ENCODE measurements at places on chromosomes 7 and 10.
A peak's percentile ranks its signal among the peaks of the same experiment; 100 is the strongest.

DNA sequence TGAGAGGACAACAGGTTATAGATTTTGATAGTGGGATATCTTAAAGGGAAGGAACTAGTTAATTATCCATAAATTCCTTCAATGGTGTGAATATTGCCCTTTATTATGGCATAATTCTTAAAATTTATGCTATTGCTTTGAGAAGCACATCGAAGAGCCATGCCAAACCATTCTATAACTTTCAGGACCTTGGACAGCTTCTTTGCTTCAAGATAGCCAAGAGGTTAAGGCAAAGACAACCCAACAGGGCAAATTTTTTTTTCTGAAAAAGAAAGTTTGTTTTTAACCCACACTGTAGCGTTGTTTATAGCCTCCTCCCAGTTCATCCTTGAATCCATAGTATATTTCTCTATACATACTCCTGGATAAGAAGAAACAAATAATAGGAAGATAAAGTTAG lies 103.2 kb downstream of the NRG3 start:
- peak; percentile 21 for DNase-seq

- peak; percentile 28 for DNase-seq
Observed at GRCh38 chr10:33398796-33399195, 64.3 kb upstream of the NRP1 start.

DNA sequence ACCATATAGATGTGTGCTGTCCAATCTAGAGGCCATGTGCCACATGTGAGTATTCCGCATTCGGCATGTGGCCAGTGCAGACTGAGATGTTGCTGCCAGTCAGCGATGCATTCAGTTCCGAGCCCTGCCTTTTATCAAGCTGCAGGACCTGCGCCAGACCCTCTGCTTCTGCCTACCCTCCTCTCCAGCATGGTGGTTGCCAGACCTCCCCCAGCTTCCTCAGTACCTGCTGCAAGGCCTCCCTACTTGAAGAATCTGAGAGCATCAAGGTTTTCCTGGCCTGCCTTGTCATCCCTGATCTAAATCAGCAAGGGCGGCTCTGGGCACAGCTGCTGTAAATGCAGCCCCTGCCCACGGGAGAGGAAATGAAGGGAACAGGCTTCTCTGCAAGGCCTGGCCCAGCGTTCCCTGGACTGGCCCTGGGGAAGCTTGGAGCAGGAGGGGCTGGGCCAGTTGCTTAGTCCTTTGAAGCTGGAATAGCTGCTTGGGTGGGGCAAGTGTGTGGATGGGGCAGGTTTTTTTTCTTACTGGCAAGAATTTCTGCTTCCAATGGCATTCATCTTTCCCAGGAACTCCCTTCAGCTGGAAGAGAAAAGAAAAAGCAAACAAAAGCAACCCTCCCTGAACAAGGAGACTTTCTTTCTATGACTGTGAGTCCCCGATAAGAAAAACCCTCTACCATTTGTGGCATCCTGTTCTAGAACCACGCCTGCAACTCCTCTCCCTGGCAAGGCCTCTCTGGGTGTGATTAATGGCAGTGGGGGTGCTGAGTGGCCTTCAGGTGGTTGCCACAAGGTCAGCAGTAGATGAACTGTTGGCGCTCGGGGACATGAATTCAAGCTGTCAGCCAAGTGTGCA lies 93.0 kb downstream of the NHLRC2 start:
- no peak for DNase-seq

GRCh38 chr7:42686594-42687156 lies 225.2 kb downstream of the C7orf25 start:
- no peak for DNase-seq

GRCh38 chr10:44385026-44385695 lies at the start of gene CXCL12:
TSS of gene CXCL12 (minus strand) at chr10:44385097. CDS start at chr10:44385005, 92 bp downstream.
- DNase-seq: no peak

- peak; percentile 30 for DNase-seq
Observed at GRCh38 chr7:94618126-94618525, 37.8 kb downstream of the SGCE start.

- DNase-seq: no peak
Observed at GRCh38 chr7:111090846-111091245, at the start of gene LRRN3. TSS of gene LRRN3 (plus strand) at chr7:111091127. CDS start at chr7:111122773, 31,646 bp downstream.

DNA sequence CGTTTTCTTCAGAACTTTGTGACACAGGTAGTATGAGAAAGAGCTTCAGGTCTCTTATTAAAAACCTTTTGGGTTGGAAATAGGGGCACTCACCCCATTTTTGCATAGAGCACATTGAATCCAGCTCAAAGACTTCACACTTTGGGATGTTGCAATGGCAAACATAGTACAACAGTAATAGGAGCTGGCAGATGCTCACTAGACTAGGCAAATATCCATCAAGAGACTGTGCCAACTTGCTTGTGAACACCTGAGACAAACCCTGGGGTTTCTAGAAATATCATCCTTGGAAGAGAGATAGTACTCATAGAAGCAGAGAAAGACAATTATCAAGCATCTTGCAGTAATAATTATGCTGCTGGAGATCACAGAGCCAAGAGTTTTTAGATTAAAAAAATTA lies 280.0 kb downstream of the CACNA2D1 start:
- DNase-seq: no peak

- no peak for DNase-seq
Observed at GRCh38 chr10:75433216-75433615, 1.8 kb downstream of the LRMDA start.

DNA sequence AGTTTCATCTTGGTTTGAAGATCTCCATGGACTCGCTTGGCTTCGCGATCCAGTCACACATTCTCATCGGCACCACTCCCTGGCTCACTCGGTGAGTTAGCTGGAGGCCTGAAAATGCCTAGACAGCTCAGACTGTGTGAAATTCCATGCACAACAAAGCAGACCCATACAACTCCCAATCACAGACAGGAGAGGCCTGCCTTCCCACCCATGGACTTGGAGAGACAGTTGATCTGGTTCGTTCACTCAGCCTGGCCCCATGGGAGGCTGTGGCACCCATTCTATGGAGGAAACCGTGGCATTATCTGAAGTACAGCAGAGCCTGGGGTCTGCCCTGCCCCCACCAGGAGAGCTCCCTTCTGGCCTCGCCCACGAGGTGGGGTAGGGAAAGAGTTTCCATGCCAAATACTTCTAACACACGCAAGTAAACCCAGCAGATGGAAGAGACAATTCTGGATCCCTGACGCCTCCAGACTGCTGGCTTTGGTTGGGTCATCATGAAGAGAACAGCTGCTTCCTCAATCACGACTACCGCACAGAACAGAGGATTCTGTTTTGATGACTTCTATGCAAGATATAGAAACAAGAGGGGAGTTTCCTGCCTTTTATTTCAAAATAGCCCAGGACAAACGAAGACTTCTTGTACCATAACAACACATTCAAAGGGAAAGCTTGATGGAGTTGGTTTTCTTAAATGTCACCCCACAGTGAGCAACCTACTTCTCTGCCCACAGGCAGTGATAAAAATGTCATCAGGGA lies 15.9 kb downstream of the FAM53B start:
- peak; percentile 56 for DNase-seq
